ENCODE measurements at places on chromosomes 6 and 20. TPM values are rescaled to one million over a fixed set of nuclear protein-coding genes. Genes with fewer than 3 reads are reported as not detected.
A peak's percentile ranks its signal among the peaks of the same experiment; 100 is the strongest.

DNA sequence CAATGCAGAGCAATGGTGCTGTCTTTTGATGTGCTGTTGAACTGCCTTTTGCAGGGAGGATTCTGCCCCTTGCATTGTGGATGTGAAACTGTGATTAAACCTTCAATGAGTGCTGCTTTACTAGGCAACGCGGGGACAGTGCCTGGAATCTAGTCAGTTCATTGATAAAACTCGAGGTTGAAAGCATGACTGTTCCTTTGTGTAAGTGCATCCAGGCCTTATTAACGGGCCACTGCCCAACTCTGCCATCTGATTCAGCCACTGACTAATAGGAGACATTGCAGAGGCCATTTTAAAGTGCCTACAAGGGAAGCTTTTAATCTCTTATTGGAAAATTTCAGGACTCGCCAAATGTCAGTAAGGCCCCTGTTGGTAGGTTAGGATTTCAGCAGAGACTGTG, 49.3 kb downstream of the SLC35F1 start:
- no peak overlapping the region for H3K4me3 ChIP-seq
- DNase-seq: no peak
- no peaks in the 10 kb centered on the region for H3K27me3 ChIP-seq
- no peaks in the 10 kb centered on the region for H3K36me3 ChIP-seq

GRCh38 chr6:110548110-110548847, 71.9 kb upstream of the SLC22A16 start:
- no peak overlapping the region for H3K27ac ChIP-seq
- no peak overlapping the region for H3K4me3 ChIP-seq
- no peak for DNase-seq

GRCh38 chr6:106555767-106556166, 73.5 kb downstream of the RTN4IP1 start:
- no peaks in the 10 kb centered on the region for H3K27me3 ChIP-seq
- H3K36me3 ChIP-seq: no peaks in the 10 kb centered on the region
- H3K27ac ChIP-seq: no peak overlapping the region
- no peak overlapping the region for H3K4me3 ChIP-seq

DNA sequence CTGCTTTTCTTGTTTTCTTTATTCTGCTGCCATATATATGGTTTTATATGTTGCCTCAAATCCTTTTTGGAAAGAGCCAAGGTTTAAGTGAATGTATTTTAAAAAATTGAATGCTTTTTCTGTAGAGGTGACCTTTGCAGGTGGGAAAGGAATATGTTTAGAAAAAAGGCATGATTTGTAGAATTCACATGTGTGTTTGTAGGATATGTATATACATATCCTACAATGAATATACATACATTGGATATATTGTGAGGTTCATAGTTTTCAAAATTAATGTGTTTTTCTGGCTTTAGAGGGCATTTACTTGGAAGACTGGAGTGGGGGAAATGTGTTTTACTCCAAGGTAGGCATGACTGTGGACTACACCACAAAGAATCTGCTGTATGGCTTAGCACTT, 4.0 kb upstream of the EYA2 start:
- H3K27me3 ChIP-seq: peaks cover 13% of the 10 kb centered on the region
- H3K4me1 ChIP-seq: no peaks in the 10 kb centered on the region
- DNase-seq: no peak
- no peak overlapping the region for H3K4me3 ChIP-seq
- H3K36me3 ChIP-seq: no peaks in the 10 kb centered on the region

GRCh38 chr20:59939879-59940128, 301 bp downstream of the PPP1R3D start:
- H3K4me3 ChIP-seq: peak overlapping the region; percentile 64
- H3K27me3 ChIP-seq: no peaks in the 10 kb centered on the region
- H3K4me1 ChIP-seq: peaks cover 35% of the 10 kb centered on the region
- H3K27ac ChIP-seq: peak overlapping the region; percentile 93
- H3K36me3 ChIP-seq: no peaks in the 10 kb centered on the region

DNA sequence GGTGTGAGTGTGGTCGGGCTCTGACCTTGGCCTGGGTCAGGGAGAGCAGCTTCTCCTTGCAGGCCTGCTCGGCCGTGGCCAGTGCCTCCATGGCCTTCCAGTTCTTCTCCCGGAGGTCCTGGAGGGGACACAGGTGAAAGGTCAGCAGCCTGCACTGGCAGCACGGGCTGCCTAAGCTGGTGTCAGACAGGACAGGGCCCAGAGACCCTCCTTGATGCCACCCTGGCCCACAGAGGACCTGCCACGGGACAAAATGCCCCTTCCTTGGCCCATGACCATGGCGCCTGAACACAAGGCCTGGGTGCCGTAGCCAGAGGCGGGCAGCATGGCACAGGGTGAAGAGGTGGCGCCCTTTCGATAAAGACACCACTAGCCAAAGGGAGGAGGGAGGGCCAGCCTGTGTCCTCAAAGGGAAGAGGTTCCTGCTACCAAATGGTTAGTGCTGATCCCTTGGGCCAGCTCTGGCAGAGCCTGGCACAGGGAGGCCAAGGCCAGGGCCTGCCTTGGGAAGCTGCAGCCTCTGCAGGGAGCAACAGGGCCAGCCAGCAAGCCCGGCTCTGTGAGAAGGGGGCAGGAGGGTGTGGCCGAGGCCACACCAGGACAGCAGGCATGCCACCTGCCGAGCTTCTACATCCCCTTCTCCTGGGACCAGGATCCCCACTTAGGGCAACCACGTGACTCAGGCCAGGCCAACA, 54.8 kb downstream of the DSTN start:
- H3K27me3 ChIP-seq: no peaks in the 10 kb centered on the region
- H3K27ac ChIP-seq: no peak overlapping the region
- no peaks in the 10 kb centered on the region for H3K4me1 ChIP-seq

GRCh38 chr20:963795-964194, 38.3 kb downstream of the RSPO4 start:
- H3K4me3 ChIP-seq: no peak overlapping the region
- H3K27ac ChIP-seq: no peak overlapping the region
- no peaks in the 10 kb centered on the region for H3K4me1 ChIP-seq
- no peaks in the 10 kb centered on the region for H3K36me3 ChIP-seq

DNA sequence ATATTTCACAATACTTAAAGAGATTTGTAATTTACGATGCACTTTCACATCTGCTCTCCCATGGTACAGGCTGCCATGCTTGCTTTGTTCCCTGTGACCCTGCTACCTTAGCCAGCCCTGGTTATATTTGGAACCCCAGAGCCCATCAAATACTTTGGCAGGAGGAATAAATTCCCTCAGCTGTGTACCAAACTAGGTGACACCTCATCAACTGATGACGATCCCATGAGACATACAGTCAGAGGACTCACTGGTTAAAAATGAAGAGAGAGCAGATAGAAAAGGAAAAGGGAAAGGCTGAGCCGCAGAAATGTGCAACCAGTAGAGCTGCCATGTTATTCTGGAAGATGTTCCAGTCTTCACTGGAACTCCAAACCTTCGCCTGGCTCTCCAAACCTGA, 120.0 kb downstream of the SIM1 start:
- H3K27ac ChIP-seq: no peak overlapping the region
- no peak overlapping the region for H3K4me3 ChIP-seq
- H3K27me3 ChIP-seq: no peaks in the 10 kb centered on the region
- no peaks in the 10 kb centered on the region for H3K4me1 ChIP-seq
- no peaks in the 10 kb centered on the region for H3K36me3 ChIP-seq

DNA sequence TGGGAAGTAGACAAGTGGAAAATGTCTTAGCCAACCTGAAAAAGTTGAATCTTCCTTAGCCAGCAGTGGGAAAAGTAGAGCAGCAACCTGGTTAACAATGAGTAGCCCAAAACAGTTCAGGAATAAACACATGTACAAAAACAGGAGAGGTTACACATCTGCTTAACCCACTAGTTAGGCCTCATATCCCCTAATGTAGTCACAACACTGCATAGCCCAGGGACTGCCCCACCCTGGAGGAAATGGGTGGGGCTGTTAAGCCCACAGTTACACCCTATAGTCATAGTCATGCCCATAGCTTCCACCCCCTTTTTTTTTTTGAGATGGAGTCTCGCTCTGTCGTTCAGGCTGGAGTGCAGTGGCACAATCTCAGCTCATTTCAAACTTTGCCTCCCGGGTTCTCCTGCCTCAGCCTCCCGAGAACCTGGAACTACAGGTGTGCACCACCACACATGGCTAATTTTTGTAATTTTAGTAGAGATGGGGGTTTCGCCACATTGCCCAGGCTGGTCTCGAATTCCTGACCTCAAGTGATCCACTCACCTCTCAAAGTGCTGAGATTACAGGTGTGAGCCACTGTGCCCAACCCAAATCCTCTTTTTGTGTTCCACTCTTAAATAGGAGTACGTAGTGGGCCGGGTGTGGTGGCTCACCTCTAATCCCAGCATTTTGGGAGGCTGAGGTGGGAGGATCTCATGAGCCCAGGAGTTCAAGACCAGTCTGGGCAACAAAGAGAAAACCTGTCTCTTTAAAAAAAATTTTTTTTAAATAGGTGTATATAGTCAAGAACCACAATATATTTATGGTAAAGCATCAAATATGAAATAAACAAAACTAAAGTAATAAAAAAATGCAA, 24.5 kb downstream of the ILRUN start:
- H3K4me1 ChIP-seq: no peaks in the 10 kb centered on the region
- no peaks in the 10 kb centered on the region for H3K36me3 ChIP-seq
- peak; percentile 88 for DNase-seq
- no peaks in the 10 kb centered on the region for H3K27me3 ChIP-seq
- H3K4me3 ChIP-seq: no peak overlapping the region

DNA sequence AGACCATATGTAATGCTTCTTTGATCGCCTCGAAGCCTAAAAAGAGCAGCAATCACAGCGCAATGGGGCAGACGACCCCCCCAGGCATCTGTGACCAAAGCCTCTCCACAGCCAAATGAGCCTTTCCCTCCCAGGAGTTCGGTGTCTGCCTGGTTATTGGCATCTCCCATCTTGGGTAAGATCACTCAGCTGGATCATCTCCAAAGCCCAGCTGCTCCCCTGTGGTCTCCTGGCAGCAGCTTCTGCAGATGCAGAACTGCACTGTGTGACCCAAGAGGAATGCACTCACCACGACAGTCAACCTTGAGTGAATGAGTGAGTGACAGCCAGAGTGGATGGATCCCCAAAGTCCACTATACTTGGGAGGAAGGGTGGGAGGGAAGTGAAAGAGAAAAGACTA, 44.8 kb upstream of the IYD start:
- H3K4me3 ChIP-seq: no peak overlapping the region
- H3K27me3 ChIP-seq: no peaks in the 10 kb centered on the region
- no peak for DNase-seq

DNA sequence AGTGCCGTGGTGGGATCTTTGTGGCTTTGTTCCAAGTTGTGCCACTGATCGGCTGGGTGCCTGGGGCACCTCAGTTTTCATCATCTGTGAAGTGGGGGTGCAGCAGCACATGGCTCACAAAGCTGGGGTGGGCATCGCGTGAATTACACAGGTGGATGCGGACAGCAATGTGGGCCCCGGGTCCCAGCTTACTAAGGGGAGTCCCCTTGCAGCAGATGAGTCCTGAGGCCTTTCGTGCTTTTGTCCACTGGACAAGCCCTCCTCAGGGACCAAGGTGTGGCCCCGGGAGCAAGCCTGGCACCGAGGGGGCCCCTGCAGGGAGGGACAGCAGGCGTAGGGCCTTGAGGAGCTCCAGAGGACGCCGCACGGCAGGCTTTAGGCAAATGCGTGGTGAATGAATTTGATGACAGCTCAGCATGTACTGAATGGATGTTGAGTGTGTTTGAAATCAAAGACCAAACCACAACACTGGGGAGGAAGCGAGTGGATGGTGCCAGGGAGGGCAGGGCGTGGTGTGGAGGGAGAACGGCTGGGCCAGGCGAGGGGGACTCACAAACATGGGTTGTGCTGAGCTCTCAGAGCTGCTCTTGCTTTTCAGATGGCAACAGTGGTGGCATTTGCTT, 53.2 kb downstream of the IRF4 start:
- H3K36me3 ChIP-seq: no peaks in the 10 kb centered on the region
- H3K4me3 ChIP-seq: no peak overlapping the region
- no peaks in the 10 kb centered on the region for H3K4me1 ChIP-seq
- peak; percentile 51 for DNase-seq

DNA sequence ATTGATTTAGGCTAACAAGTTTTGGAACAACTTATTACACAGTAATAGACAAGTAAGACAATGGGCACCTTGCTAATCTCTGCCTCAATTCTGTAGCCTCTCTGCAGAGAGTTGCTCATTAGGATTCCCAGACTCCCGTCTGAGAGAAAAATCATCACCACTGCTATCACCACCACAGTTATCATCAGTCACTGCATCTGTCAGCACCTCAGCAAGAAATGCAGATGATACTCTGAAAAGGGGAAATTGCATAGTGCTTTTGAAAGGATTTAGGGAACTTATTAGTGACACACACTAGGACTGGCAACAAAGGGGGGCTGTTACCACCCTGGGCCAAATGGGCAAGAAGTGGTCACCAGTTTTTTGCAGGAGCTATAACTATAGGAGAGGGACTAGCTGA, 39.9 kb downstream of the FOXA2 start:
- no peak for DNase-seq
- no peaks in the 10 kb centered on the region for H3K4me1 ChIP-seq
- no peak overlapping the region for H3K4me3 ChIP-seq

The FNDC11 gene
- total RNA-seq: not detected

The ZBP1 gene
- total RNA-seq: 9.8 TPM

The BCAS4 gene
- total RNA-seq: 0.66 TPM

The ERGIC3 gene
- 183 TPM for total RNA-seq
